ENCODE measurements at places on chromosomes 3 and 15. TPM values are rescaled to one million over a fixed set of nuclear protein-coding genes. Genes with fewer than 3 reads are reported as not detected.
A peak's percentile ranks its signal among the peaks of the same experiment; 100 is the strongest.

GRCh38 chr3:117486719-117487716 lies 777.4 kb downstream of the TUSC7 start:
- no peaks in the 10 kb centered on the region for H3K27me3 ChIP-seq
- H3K4me1 ChIP-seq: no peaks in the 10 kb centered on the region
- no peak overlapping the region for H3K27ac ChIP-seq

The GOLGA6D gene
- total RNA-seq: 0.09 TPM

DNA sequence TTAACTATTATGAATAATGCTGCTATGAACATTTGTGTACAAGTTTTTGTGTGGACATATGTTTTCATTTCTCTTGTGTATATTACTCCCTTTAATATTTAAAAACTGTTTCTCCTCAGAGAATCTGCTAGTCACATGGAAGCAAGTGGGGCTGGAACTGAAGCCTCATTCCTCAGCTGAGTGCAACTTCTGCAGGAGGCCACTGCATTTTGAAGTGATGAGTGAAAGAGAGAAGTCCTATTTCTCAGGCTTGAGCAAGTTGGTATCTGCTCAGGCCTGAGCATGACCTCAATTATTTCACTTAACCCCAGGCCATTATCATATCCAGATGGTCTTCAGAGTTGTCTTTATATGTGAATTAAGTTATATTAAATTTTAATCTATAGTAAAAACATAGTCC lies 11.5 kb downstream of the TLR9 start:
- no peaks in the 10 kb centered on the region for H3K27me3 ChIP-seq
- peaks cover 10% of the 10 kb centered on the region for H3K4me1 ChIP-seq
- peaks cover 51% of the 10 kb centered on the region for H3K36me3 ChIP-seq
- H3K27ac ChIP-seq: no peak overlapping the region
- DNase-seq: no peak

The GAP43 gene
- total RNA-seq: 0.66 TPM

DNA sequence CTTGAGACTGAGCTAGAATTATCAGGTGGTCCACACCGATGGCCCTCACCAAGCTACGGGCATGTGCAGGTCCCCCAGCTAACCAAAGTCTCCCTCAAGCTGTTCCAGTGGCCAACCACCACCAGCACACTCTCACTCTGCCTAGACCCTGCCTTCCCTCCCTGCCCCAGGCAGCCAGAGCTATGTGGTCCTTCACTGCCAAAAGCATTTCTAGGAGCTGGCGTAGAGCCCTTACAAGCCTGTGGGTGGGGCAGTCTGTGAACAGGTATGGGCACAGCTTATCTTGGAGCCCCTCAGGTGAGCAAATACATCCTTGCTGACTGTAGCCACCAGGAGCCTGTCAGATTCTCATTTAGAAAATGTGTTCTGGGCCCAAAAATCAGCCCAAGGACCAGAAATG lies 159.8 kb upstream of the PPP2R3A start:
- H3K36me3 ChIP-seq: no peaks in the 10 kb centered on the region
- no peak overlapping the region for H3K27ac ChIP-seq
- no peak for DNase-seq
- H3K27me3 ChIP-seq: peaks cover 31% of the 10 kb centered on the region
- no peak overlapping the region for H3K4me3 ChIP-seq

GRCh38 chr3:150216041-150216811 lies 191.9 kb upstream of the TSC22D2 start:
- no peak overlapping the region for H3K27ac ChIP-seq
- H3K36me3 ChIP-seq: no peaks in the 10 kb centered on the region
- H3K4me3 ChIP-seq: no peak overlapping the region
- H3K27me3 ChIP-seq: peaks cover 6% of the 10 kb centered on the region

The CRYBG3 gene
- total RNA-seq: 30.8 TPM

- no peak overlapping the region for H3K27ac ChIP-seq
- H3K36me3 ChIP-seq: no peaks in the 10 kb centered on the region
- H3K4me3 ChIP-seq: no peak overlapping the region
- DNase-seq: no peak
Measured at GRCh38 chr15:74053517-74053916, 28.8 kb downstream of the GOLGA6A start.

DNA sequence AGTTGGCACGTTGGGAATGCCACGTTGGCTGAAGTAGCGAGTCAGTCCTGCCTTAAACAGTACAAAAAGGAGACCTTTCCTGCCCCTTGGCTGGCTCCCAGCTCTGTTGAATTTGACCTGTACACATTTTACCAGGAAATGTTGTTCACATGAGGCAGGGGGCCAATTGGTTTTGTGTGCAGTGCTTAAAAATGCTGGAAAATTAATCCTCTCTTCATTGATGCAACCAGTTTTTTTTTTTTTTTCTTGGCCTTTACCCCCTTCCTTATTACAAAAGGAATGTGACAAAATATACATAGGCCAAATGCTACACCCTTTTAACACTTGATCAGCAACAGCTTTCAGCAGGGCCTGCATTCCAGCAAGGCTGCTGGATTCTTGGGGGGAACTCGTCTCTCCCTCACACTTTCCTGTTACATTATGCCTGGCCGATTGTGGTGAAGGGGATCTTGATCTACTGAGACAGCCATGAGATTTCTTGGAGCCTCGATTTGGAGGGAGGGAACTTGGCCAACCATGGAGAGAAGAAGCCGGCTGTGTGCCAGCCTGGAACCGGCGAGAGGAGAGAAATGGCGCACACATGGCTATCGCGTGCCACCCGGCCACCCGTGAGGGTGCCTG lies 93.1 kb downstream of the DNASE1L3 start:
- H3K4me3 ChIP-seq: no peak overlapping the region
- H3K27me3 ChIP-seq: no peaks in the 10 kb centered on the region
- no peak overlapping the region for H3K27ac ChIP-seq
- no peak for DNase-seq

The FOXB1 gene
- total RNA-seq: not detected

DNA sequence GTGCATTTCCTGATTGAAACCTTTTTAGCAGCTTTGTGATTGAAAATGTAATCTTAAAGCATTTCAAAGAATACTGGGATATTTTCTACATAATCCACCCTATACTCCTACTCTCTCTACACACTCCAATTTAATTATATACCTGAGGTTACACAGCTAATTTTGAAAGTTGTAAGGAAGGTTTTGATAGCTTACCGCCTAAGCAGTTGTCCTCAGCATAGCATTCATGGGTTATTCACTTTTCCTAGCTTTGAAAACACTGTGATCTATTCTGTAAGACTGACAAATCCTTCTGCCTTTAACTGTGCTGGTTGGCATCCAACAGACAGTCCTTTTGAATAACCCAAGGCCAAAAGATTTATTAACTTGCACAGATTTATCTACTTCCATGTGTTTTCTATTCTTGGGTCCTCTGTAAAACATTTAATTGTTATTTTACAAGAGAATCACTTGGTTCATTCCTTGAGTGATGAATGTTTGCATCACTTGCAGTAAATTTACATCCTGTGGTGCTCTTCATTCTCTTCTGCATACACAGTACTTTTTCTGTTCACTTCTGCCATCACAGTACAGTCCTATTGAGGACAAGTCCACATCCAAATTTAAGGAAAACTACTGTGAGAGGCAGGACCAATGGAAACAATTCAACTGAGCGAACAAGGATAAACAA lies 44.8 kb downstream of the SERPINI1 start:
- no peak overlapping the region for H3K4me3 ChIP-seq
- peaks cover 7% of the 10 kb centered on the region for H3K4me1 ChIP-seq
- H3K27me3 ChIP-seq: no peaks in the 10 kb centered on the region
- no peak for DNase-seq
- no peaks in the 10 kb centered on the region for H3K36me3 ChIP-seq
- no peak overlapping the region for H3K27ac ChIP-seq

The CDC25A gene
- 2.8 TPM for total RNA-seq

- H3K4me3 ChIP-seq: no peak overlapping the region
- H3K27me3 ChIP-seq: no peaks in the 10 kb centered on the region
- no peaks in the 10 kb centered on the region for H3K4me1 ChIP-seq
- peak; percentile 39 for DNase-seq
Measured at GRCh38 chr3:97719156-97719821, 45.3 kb upstream of the ARL6 start.

- no peaks in the 10 kb centered on the region for H3K36me3 ChIP-seq
- peaks cover 26% of the 10 kb centered on the region for H3K27me3 ChIP-seq
- no peak for DNase-seq
- H3K27ac ChIP-seq: no peak overlapping the region
Measured at GRCh38 chr3:10804183-10804648, 11.8 kb upstream of the SLC6A11 start.

DNA sequence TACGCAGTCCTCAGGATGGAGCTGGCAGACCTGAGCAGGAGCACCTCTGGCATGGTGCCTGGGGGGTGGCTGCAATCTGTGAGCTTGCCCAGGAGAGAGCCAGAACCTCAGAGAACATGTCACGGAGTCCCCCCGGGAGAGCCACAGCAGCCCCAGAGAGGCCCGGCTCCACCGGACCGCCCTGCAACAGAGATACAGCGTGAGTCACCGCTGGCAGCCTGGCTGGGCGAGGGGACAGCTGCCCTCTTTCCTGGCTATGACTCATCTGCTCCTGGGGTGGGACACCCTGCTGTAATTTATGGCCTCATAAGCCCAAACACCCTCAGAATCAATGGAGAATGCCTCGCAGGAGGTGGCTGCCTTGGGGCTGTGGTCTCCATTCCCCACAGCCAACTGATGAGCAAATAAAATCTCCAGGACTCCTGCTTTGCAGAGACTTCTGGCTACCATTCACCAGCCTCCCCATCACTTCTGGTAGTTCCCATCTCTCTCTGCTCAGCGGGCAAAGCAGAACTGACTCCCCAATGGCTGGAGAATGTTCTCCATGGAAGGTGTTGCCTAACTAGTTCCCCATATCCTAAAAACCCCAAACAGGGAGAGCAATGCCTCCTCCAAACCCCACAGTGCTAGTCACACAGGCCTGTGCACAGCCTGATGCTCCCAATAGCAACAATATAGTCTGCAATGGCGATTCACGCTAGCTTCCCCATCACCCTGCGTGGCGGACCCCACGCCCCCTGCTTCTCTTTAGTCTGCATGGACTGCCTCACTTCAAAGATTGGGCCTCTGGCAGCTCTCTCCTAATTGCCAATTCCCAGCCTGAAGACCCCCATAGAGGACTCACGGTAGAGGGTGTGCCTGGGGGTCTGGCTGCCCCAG lies 21.6 kb downstream of the ACSBG1 start:
- DNase-seq: peak; percentile 66
- no peak overlapping the region for H3K4me3 ChIP-seq
- no peaks in the 10 kb centered on the region for H3K27me3 ChIP-seq
- H3K4me1 ChIP-seq: peaks cover 28% of the 10 kb centered on the region
- no peak overlapping the region for H3K27ac ChIP-seq

DNA sequence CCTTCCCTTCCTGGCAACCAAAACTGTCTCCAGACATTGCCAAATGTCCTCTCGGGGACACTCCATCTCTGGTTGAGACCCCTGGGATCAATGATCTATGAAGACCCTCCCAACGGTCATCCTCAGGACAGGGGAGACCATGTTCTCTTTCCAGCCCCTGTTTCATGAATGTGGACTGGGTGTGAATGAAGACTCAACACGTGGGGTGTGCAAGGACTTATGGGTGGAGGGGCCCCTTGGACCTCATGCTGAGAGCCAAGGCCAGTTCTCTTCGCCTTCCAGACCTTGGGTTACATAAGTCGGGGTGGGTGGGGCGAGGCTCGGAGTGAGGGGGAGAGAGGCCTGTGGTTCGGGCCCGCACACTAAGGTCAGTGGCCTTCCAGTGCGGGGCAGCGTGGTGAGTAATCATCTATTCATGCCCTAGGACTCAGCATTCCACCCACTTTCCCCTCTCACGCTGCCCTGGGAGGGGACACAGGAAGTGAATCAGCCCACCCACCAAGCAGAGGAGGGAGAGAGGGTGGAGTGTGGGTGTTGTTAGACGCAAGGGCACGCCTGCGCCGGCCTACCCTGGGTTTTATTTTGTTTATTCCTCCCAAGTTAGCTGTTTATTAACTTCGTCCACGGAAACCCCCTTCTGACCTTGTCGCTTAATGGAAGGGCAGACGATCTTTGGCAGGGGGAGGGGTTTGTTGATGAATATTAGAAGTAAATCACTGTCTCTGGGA lies 6.7 kb downstream of the PAQR5 start:
- H3K4me1 ChIP-seq: no peaks in the 10 kb centered on the region
- H3K27ac ChIP-seq: no peak overlapping the region
- H3K36me3 ChIP-seq: no peaks in the 10 kb centered on the region
- DNase-seq: peak; percentile 29

- no peak overlapping the region for H3K4me3 ChIP-seq
- no peaks in the 10 kb centered on the region for H3K36me3 ChIP-seq
- no peak for DNase-seq
- H3K27me3 ChIP-seq: no peaks in the 10 kb centered on the region
- H3K4me1 ChIP-seq: peaks cover 2% of the 10 kb centered on the region
Measured at GRCh38 chr3:174857301-174857700, 1.8 kb upstream of the NAALADL2 start.

DNA sequence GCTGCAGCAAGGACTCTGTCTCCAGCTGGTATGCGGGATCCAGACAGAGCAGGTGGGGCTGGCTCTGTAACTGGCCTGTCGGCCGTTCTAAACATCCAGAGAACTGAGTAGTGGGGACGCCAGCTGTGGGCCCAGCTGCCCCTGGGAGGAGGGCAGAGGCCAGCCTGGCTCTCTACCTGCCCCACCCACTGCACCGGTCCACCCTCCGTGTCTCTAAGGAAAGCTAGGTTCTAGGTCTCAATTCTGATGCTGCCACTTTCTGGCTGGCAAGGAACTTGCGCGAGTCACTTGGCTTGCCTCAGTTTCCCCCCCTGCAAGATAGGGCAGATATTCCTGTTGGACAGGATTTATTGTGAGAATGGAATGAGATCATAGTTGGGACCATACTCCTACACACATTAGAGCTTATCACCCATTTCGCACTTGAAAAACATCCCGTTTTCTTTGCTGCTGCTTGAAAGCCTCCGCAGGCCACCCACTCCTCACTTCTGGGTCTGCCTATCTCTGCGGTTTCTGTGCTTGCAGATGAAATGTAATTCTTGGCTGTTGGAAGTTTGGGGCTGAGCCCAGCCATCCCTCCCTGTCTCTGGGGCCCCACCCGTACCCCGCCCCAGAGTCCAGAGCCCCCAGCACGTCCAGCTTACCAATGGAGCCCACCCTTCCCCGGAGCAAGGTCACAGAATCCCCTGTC lies 65.8 kb downstream of the IQSEC1 start:
- no peaks in the 10 kb centered on the region for H3K27me3 ChIP-seq
- no peak overlapping the region for H3K4me3 ChIP-seq
- no peak for DNase-seq
- no peak overlapping the region for H3K27ac ChIP-seq

The CDCP1 gene
- total RNA-seq: 0.18 TPM

The TRIM71 gene
- total RNA-seq: not detected

GRCh38 chr3:45986303-45986982 lies 9.2 kb downstream of the FYCO1 start:
- no peak overlapping the region for H3K4me3 ChIP-seq
- H3K36me3 ChIP-seq: peaks cover 32% of the 10 kb centered on the region
- peak overlapping the region; percentile 94 for H3K27ac ChIP-seq
- H3K27me3 ChIP-seq: no peaks in the 10 kb centered on the region

All from heart right ventricle (tissue), 16 donors.